Right renal cortex interstitium (tissue), 3 donors: ENCODE measurements at places on chromosomes 11 and 22.

- DNase-seq: no peak
Observed at GRCh38 chr11:121250843-121251242, 41.7 kb upstream of the SC5D start.

DNA sequence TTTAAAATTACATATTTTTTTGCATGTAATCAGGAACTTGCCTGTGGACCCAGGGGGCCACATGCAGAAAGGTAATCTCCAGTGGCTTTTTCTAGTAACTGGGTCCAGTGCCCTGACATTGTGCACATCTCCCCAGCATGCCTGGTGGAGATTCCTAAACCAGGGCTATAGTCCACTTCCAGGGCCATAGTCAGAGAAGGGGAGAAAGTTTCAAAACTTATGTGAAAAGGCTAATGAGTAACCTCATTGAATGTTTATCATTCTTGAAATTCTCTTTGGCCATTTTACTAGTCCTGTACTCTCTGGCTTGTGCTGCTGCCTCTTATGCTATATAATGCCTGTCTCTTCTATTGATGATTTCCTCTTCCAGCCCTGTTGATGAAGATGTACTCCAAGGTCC lies 47.8 kb downstream of the BARX2 start:
- DNase-seq: no peak

DNA sequence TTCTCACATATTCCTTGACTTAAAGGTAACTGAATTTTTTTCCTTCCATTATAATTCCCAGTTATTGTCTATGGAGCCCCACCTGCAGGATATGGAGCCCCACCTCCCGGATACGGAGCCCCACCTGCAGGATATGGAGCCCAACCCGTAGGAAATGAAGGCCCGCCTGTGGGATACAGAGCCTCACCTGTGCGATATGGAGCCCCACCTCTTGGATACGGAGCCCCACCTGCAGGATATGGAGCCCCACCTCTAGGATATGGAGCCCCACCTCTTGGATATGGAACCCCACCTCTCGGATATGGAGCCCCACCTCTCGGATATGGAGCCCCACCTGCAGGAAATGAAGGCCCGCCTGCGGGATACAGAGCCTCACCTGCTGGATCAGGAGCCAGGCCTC lies 28.1 kb downstream of the WBP2NL start:
- no peak for DNase-seq

DNA sequence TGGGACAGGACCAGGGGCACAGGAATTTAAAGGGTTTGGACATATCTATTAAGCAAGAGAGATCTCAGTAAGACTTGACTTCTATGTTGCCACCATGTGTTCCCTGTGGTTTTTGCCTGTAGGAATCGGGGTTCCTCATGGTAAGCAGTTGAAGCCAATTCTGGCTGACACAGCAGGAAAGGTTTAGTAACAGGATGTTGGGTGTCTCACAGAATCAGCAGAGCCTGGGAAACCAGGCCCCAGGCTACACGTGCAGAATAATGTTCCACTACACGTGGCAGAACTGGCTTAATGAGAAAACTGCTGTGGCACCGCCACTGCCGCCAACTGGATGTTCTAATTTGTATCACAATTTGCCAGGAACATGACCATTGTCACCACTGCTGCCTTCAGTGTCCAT lies 264.6 kb upstream of the PLET1 start:
- no peak for DNase-seq

GRCh38 chr22:47154621-47155081 lies 392.2 kb downstream of the TBC1D22A start:
- no peak for DNase-seq

DNA sequence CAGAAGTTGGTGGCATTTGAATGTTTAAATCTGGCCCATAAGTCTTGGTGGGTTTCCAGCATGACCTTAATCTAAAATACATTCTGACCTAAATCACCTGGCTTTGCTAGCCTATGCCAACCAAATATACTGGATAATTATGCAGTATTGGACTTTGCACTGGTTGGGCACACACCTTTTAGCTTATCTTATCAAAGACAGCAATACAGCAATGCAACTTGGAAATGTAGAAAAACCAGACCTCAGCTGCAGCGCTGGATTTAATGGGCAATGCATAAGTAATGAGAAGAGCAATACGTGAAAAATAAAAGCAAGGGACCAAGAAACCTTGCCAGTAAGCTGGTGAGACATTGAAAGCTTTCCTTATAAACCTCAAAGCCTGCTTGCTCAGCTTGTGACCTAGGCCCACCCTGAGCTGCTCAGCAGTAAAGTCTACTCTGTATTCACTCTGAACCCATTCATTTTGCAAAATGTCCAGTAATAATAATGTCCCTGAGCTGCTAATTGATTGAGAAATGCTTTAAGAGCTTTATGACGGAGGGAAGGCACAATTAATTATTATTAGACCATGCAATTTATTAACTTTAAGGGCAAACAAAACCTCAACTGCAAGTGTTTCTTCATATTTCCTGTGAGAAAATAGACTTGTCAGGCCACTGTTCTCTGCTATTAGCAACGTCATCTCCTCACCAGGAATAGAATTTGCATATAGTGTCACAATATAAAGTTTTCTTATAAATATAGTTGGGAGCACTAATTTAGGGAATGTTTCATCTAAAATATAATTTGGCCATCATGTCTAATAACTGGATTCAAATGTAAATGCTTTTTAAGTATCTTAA lies 49.4 kb upstream of the CEP295 start:
- no peak for DNase-seq

DNA sequence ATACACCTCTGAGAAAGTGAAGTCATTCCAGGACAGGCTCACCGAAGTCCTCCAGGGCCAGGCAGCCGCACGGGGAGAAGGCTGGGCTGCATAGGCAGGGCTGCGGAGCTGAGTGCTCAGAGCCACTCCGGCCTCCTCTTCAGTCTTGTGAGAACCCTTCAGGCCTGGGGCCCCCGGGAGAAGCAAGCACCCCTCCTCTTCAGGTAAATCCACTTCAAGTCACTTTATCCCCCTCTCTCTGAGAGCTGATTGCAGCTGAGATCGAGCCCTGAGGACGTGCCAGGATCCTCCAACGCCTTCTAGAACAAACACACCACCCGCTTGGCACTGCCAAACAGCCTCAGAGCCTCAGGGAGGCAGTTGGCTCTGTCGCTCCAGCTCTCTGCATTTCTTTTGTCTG lies 1526.3 kb downstream of the BRD1 start:
- DNase-seq: no peak

- DNase-seq: no peak
Observed at GRCh38 chr11:95544095-95544856, 245.3 kb downstream of the FAM76B start.

DNA sequence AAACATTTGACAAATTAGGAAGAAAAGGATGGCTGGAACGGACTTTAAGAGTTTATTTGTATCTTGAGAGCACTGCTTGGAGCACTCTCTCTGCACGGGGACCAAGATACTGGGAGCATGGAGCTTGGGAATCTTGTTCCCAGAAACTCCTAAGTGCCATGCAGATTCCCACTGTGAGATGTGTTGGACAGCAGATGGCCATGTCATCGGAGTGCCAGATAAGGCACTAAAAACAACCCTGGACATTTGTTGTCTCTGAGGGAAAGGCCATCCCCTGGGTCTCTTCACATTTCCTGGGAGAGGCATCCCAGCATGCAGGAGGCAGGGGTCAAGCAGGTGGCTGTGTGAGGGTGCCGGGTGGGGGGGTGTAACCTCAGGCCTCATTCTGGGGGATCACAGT lies 2.9 kb downstream of the KIRREL3 start:
- DNase-seq: no peak

GRCh38 chr22:46754110-46754799 lies 8.2 kb upstream of the TBC1D22A start:
- no peak for DNase-seq

GRCh38 chr11:83349296-83349695 lies 63.1 kb upstream of the CCDC90B start:
- no peak for DNase-seq

DNA sequence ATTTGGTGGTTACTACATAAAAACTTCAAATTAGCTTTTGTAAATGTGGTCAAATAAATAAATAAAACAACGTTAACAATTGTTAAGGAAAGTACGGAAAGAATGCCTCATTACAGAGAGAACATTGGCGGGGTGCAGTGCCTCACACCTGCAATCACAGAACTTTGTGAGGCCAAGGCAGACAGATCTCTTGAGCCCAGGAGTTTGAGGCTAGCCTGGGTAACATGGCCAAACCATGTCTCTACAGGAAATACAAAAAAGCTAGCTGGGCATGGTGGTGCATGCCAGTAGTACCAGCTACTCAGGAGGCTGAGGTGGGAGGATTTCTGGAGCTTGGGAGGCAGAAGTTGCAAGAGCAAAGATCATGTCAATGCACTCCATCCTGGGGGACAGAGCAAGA lies 59.4 kb upstream of the VPREB1 start:
- no peak for DNase-seq

DNA sequence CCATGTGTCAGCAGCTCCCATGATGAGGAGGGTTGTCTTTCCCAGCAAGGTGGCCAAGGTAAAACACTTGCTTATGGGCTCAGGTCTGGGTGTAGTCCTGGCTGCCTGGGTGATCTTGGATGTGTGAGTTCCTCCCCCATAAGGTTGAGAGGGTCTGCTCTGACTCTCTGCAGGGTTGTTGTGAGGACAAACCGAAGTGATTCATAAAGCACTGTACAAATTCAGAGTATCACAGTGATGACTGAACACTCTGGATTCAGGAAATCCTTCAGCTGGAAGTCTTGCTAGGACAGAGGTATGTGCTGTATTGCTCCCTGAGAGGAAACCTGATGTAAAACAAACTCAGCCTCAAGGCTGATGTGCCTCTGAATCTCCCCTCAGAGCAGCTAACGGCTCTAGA lies 220.9 kb upstream of the PITPNB start:
- no peak for DNase-seq

DNA sequence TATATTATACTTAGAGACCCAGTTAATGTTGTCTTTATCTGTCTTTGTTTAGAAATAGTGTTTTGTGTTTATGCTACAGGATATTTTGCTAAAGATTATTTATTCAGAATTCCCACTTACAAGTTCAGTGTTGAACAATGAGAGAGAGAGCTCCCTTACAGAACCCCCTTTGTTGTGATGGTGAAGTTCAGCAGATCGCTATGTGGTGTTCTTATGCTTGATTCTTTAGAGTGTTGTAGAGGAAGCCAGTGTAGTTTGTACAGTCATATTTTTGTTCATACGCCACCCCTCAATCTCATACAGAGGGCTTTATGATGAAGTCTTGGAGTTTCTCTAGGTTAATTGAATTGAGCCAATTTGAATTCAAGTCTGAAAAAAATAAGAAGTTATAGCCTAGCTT lies 150.2 kb downstream of the TMEM135 start:
- no peak for DNase-seq

DNA sequence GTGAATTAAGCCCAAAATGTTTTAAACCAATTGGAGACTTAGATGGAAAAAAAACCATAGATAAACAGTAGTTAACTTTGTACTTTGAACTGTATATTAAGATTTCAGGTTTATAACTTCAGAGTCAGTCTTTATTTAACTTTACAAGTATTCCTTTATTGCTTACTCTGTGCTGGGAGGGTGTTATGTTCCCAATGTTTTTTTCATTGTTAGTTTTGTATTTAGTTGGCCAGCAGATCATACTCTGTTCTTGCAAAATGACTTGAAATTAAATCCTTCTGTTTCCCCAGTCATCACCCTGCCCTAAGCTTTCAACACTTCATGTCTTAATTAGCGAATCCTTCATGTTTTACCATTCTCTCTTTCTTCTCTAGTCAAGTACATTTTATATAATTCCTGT lies 25.3 kb downstream of the SIK2 start:
- no peak for DNase-seq

DNA sequence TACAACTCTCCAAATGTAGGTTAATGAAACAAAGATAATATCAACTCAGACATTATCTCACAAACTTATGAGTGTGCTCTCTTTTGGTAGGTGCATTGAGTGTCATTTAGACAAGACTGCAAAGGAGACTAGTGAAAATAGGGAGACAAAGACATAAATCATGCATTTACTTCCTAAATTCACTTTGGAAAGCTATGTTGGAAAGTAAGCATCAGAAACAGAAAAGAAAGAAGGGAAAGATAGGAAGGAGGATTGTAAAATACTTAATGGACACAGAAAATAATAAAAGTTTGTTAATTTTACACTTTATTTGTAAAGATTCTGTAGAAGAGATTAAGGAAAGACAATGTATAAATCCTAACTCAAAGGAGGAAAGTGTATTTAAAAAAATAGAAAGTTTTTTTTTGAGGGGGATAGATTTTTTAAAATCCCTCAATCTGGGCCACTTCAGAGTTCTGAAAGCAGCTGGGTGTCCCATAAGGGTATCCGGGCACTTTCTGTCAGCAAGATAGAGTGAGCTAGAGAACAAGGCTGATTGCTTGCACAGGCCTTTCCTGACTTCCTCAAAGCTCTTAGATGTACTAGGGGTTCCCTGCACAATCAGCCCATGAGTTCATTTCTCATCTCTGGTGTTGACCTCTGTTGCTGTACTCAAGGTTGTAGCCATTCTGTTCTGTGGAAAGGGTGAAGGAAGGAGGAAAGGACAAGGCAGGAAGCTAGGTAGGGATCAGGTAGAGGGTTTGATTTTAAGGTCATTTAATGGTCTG lies 22.4 kb upstream of the RDX start:
- DNase-seq: no peak

DNA sequence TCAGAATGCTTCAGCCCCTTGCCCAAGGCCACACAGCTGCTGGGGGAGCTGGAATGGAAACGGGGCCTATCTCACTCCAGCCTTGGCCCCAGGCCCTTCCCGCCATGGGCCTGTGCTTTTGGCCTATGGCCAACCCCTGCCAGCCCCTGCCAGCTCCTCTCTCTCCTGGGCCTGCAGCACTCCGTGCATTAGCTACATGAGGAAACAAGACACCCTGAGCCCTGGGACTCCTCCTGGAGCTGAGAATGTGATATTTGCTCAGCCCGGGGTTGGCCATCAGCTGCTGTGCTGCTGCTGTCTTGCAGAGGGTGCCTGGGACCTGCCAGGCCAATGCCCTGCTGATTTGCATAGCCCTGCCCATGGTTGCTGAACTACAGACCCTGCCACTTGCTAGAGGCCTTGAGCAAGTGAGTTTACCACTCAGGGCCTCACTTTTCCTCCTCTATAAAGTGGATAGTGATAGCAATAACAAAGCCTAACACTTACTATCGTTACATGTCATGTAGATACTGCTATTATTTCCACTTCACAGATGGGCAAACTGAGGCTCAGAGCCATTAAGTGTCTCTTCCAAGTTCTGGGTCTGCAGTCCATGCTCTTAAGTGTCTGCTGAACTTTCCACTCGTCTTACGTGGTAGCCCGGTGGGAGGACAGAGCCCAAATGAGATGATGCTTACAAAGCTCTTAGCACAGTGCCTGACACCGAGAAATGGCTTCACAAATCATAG lies 99.6 kb downstream of the KIAA1671 start:
- no peak for DNase-seq

GRCh38 chr22:23279781-23280180 lies 99.5 kb downstream of the BCR start:
- no peak for DNase-seq

- no peak for DNase-seq
Observed at GRCh38 chr11:46321757-46322156, 25.5 kb upstream of the DGKZ start.
